Cardiac septum (tissue), 1 donor: ENCODE measurements at places on chromosomes 11 and 22. TPM values are rescaled to one million over a fixed set of nuclear protein-coding genes. Genes with fewer than 3 reads are reported as not detected.

Gene OR10A2
- not detected for total RNA-seq

DNA sequence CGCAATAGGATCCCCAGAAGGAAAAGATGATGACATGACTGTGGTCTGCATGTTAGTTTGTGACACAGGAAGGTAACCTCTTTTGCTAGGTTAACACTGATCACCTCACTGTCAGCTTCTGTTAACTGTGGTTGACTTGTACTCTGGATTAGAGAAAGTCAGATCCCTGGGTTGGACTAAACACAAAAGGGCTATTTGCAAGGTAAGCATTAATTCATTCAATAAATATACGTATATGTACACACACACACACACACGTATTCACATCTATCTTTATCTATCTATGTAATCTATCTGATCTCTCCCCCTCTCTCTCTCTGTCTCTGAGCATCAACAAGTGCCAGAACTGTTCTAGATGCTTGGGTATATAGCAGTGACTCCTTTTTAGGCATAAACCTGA, 136.1 kb upstream of the SNX19 start:
- DNase-seq: no peak

GRCh38 chr11:2531277-2531986, 86.6 kb downstream of the KCNQ1 start:
- peak; percentile 89 for DNase-seq

DNA sequence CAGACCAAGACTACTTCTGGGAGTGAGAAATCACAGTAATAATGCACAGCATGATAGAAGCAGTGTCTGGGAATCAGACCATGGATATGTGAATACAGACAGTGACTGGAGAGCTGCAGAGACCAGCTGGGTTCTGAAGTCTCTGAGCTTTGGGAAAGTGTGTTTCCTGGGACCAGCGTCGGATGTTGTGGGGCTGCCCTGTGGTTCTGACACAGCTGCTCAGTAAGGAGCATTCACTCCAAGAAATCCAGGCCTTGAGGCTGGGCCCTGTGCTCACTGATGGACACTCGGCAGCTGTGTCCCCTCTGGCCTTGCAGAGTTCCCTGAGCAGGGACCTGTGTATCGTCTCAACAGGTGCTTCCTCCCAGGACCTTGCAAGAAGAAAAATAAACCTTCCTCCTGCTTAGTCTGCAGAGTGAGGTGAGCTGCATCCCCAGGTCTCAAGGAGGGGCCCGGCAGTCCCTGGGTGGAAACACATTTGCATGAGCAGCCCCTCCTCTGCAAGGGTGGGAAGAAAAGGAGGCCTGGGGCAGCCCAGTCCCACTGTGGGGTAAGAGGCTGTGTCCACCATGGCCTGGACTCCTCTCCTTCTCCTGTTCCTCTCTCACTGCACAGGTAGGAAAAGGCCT, 107.9 kb downstream of the VPREB1 start:
- no peak for DNase-seq

DNA sequence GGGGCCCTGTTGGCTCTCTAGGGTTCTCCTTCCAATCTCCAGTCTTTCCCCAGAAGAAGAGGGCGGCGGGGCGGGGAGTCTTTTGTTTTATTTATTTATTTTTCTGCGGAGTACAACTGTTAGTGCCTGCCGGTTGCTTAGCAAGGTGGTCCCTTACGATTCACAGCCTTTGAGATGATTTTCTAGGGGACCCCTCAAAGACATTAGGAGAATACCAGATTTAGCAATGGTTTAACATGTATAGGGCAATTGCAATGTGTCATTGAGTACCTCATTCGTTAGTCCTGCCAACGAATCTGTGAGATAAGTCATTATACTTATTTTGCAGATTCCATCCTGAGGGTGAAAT, 307 bp upstream of the MRPL16 start:
- DNase-seq: no peak

GRCh38 chr11:107102692-107103477, 84.6 kb upstream of the GUCY1A2 start:
- DNase-seq: no peak

- no peak for DNase-seq
Measured at GRCh38 chr11:116162086-116162885, 610.5 kb downstream of the BUD13 start.

Gene GPR83
- not detected for total RNA-seq

DNA sequence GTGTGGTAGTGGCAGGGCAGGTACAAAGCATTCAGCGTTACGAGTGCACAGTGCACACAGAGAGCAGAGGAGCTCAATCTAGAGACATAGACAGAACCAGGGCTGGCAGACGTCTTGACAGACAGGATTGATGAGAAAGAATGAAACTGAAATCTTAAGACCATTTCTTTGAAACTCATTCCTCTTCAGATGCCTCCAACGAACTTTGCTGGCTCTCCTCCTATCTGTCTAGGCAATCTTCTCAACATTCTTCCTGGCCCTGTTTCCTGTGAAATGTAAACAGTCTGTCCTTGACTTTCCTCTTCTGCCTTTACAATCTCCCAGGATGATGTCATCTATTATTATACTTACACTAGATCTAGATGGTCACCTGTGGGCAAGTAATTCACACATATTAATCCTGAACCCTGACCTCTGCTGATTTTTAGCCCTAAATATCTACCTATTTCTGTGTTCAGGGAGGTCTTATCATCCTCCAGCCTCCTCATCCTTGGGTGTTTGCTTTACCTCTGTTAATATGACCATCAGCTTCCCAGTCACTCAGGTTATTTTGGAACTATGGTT, 119.5 kb downstream of the ENTHD1 start:
- no peak for DNase-seq

DNA sequence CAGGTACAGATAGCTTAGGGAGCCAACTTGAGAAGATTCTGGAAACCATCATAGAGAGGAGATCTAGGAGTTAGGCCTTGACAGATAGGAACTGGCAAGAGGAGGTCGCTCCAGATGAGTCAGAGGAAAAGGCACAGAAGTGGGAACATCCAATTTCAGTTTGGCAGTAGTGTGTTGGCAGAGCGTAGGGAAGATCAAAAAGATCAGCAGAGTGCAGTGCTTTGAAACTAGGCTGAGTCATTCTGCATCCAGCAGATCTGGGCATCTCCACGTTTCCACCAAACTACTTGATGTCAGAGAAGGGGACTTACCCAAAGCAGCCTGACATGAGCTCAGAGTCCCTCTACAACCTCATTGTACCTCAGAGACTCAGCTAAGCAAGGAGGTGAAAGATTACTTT, 58.5 kb downstream of the GAB4 start:
- DNase-seq: no peak

DNA sequence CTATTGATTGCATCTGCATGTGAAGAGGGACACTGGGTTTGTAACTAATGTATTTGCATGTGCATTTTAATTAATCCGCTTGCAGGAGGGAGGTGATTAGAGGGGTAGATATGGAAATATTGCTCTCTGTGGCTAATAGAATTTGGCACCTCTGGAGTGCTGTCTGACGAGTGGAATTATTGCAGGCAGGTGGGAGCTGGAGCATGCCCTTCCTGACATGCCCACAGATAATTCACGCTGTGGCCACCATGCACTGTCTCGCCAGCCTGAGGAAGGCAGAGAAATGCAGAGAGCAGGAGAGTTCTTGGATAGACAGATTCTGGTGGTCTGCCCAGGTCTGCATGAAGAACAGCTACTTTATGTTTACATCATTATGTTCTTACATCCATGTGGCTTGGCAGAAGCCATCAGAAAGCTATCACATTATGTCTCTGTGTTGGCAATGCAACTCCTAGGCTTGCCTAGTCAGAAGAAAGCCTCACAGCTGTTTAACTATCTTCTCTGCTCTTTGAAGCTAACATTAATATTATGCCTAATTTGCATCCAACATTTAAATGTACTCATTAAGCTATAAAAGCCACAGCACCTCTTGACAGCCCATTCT, 89.4 kb upstream of the DRD2 start:
- DNase-seq: no peak

Gene BRSK2
- 0.16 TPM for total RNA-seq

Gene ZBTB16
- 25.4 TPM for total RNA-seq

Gene NFAM1
- total RNA-seq: 1.5 TPM

DNA sequence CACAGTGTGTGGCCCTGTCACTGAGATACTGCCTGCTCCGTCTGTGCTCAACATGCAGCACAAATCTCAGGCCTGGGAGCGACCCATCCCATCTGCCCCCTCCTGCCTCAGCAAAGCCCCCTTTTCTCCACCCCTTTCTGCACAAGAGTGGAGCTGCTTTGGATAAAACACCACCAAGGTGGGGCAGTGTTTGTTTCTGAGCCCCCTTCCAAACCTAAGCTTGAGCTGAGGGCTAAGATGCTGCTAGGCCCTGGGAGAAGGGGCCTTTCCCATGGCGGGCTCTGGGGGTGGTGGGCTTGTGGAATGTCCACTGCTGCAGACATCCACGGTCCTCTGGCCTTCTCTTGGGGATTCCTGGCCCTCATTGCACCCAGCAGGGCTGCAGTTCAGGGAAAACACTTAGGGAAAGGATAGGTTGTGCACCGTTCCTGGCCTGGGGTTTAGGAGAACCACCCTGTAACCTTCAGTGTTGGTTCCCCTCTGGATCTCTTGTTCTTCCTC, 594.1 kb downstream of the TBC1D22A start:
- DNase-seq: peak; percentile 68

GRCh38 chr11:48108231-48109045, 108.2 kb upstream of the OR4B1 start:
- DNase-seq: no peak

Gene OR52H1
- total RNA-seq: not detected

DNA sequence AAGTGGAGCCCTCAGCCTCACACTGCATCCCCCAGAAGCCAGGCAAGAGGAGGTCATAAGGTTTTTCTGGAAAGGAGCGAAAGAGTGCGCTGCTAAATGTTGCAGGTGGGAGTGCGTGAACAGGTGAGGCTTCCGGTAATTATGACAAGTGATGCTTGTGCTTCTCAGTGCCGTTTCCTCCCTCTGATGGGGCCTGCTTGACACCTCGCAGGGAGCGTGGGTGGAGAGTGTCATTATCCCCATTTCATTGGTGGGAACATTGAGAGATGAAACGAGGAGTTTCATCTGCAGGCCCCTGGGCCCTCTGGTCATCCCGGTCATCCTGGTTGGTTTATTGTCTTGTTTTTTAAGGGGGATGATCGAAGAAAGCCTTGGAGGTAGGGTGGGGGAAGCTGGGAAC, 57.5 kb downstream of the BCR start:
- DNase-seq: no peak

DNA sequence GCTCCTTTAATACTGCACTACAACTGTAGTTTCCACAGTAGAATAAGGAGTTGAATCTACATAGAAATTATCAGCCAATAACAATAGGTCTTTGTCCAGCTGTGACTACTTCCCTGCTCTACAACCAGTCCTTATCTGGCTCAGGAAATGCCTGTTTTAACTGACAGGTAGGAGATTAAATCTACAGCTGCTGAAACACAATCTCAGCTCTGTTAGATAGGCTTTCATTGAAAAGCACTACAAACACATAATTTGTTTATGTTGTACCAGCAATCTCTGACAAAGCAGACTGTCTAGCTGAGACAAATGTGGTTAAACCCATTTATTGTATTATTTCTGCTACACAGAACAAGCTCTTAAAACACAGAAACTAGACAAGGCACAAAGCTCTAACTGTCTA, 230.0 kb downstream of the SOX6 start:
- DNase-seq: no peak

Gene NUP160
- total RNA-seq: 12.8 TPM

DNA sequence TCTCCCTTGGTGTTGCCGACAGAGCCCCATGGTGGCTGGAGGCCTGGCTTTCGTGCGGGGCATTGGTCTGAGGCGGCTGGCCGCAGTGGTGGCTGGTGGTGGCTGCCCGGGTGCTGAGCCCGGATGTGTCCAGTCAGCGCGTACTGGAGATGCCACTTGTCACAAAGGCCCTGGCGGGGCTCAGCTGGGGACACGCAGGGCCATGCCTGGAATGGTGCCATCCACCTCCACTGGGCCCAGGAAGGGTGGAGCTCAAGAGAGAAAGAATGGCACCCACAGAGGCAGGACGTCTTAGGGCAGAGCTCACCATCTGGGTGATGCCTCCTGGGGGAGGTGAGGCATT, 92.5 kb downstream of the CEP164 start:
- no peak for DNase-seq

Gene INPP5J
- total RNA-seq: 13.8 TPM

- DNase-seq: no peak
Measured at GRCh38 chr11:19789835-19790710, 77.4 kb downstream of the NAV2 start.

- no peak for DNase-seq
Measured at GRCh38 chr11:131978351-131978750, 607.9 kb downstream of the NTM start.

DNA sequence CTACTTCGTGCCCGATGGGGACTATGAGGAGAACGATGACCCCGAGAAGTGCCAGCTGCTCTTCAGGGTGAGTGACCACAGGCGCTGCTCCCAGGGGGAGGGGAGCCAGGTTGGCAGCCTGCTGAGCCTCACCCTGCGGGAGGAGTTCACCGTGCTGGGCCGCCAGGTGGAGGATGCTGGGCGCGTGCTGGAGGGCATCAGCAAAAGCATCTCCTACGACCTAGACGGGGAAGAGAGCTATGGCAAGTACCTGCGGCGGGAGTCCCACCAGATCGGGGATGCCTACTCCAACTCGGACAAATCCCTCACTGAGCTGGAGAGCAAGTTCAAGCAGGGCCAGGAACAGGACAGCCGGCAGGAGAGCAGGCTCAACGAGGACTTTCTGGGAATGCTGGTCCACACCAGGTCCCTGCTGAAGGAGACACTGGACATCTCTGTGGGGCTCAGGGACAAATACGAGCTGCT, 751 bp downstream of the FIBIN start:
- no peak for DNase-seq

DNA sequence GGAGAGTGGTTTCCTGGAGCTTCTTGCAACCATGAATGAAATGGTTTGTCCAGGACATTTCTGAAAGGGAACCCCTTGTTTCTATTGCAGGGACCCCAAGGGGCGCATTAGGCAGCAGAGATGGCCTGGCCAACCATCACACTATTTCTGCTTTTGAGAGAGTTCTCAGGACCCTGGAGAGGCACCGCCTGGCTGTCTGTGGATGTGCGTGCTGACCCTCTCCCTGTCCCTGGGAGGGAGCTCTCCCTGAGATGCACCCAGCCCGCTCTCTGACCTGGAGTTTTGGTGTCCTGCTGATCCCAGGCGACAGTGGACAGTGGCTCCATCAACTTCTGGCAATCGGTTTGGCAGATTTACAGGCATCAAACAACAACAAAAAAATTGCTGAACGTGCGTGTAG, 80.3 kb upstream of the SLC22A12 start:
- DNase-seq: no peak

Gene CATSPERZ
- not detected for total RNA-seq

- no peak for DNase-seq
Measured at GRCh38 chr11:114263513-114264170, 32.6 kb upstream of the NNMT start.

GRCh38 chr11:105923252-105923651, 98.8 kb downstream of the MSANTD4 start:
- DNase-seq: no peak
